ENCODE measurements at places on chromosomes 2 and 18.
A peak's percentile ranks its signal among the peaks of the same experiment; 100 is the strongest.

- no peak for DNase-seq
Observed at GRCh38 chr18:9913151-9913525, 678 bp upstream of the VAPA start.

DNA sequence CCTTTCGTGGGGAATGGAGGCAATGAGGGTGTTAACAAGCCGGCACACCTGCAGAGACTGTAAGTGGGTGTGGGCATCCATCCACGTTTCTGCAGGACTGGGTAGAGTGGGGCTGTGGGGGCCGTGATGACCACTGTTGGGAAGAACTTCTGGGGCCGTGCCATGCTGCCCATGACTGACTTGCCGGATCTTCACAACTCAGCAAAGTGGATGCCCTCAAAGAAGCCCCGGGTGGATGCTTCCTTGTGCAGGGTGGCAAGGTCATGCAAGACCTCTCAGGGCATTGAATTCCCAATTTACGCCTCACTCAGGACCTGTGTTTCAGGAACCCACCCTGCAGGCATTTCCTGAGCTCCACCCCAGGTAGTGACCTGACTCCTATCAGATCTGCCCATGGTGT, 143.5 kb upstream of the TPO start:
- DNase-seq: no peak

DNA sequence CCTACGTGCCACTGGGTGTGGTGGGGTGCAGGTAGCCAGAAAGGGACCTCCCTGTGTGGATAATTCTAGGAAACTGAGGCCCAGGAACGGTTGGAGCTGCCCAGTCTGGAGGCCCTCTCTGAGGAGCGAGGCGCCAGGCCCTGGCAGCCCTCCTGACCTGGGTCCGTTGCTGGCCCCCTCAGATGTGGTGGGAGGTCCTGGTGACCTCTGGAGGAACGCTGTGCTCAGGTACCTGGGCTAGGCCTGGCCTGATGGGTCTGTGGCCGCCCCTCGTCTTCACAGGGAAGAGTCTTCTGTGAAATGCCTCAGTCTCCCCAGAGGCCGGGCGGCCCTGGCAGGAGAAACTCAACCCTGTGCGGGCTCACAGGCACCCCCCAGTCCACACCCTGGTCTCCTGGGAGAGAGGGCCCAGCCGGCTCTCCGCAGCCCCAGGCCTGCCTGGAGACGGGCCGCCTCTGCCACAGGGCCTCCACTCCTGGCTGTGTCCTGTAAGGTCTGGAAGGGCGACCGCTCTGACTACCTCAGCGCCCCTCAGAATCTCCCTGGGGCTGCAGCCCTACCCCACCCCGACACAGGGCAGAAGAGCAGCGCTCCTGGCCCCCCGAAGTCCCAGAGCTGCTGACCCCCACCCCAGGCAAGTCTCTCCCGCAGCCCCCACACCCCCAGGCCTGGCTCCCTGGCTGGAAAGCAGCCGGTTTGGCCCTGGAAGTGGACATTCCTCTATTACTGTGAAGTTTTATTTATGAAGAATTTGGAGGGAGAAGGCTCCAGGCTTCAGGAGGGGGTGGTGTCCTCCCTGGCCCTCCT, 3.7 kb downstream of the B3GNT7 start:
- DNase-seq: no peak

- DNase-seq: no peak
Observed at GRCh38 chr2:20397811-20398447, 47.3 kb upstream of the PUM2 start.

- no peak for DNase-seq
Observed at GRCh38 chr2:110674620-110675555, 3.0 kb downstream of the BUB1 start.

DNA sequence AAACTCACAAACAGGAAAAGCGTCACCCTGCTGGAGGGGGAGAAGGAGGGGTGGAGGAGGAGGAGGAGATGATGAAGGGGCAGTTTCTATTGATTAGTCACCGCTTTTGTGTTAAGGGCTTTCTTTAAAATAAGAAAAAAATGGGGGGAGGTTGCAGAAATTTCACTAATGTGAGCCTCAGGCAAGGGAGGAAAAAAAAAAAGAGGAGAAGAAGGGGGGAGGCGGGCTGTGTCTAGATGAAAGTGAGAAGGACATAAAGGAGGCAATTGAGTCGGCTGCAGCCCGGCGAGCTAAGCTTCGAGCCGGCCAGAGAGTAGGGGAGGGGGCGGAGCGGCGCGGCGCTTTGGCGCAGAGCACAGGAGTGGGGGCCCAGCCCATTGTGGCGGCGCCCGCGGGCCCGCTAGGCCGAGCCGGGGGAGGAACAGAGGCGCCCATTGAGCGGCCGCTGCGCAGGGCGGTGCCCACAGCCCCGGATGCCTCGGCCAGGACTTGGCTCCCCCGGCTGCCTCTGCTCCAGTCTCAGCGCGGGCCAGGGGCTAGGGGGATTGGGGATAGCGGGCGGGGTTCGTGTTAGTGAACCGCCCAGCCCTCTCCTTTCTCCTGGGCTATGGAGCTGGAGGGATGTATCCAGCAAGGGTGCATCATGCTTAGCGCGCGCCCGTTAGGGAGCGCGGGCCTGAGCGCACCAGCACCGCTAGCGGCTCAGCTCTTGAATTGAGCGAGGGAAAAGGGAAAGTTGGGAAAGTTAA, 7.9 kb downstream of the PAX3 start:
- no peak for DNase-seq

DNA sequence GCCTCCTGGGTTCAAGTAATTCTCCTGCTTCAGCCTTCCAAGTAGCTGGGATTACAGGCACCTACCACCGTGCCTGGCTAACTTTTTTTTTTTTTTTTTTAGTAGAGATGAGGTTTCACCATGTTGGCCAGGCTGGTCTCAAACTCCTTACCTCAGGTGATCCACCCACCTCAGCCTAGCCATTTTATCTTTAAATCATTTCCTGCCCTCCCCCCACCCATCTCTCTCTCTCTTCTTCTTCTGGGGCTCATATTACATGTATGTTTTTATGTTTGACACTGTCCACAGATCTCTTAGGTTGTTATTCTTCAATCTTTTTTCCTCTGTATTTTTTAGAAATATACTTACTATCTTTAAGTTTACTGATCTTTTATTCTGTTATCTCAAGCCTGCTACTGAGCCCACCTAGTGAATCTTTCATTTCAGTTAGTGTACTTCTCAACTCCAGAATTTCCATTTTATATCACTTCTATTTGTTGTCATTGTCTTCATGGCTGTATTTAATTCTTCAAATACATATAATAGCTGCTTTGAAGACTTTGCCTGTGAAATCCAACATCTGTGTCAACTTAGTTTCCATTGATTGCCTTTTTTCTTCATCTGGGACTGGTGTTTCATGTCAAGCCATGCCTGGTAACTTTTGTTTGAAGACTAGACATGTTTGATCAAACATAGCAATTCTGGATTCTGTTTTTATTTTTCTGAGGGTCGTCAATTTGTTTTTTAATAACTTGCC, 16.2 kb downstream of the PLB1 start:
- no peak for DNase-seq

DNA sequence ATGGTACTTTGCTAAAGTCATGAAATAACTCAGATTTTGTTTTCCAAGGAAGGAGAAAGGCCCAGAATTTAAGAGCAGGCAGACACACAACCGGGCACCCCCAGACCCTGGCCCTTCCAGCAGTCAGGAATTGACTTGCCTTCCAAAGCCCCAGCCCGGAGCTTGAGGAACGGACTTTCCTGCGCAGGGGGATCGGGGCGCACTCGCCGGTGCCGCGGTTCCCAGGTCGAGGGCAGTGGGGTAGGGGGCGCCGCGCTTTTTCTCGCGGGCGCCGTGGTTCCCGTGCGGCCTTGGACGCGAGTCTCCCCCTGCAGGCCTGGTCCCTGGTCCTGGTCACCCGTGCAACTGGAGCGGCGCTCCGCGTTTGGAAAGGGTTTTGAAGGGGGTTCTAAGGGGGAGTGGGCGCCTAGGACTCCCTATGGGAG, 1.2 kb downstream of the ZNF236 start:
- DNase-seq: no peak

- DNase-seq: no peak
Observed at GRCh38 chr18:21040466-21040865, 71.1 kb downstream of the ROCK1 start.

DNA sequence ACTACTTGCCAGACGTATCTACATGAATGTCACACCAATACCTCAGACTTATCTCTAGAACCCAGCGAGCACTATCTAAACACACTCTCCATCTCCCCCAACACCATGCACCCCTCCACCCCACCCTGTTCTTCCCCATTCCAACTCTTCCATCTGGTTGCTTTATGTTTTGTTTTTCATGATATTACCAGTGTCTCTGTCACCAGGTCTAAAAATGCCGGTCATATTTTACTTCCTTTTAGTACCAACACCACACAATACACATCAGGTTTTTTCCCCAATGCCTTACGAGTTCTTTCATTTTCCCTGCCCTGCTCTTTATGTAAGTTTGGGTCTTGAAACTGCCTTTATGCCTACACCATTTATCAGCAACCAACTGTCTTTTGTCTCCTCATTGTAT, 10.2 kb upstream of the ITGA4 start:
- no peak for DNase-seq

DNA sequence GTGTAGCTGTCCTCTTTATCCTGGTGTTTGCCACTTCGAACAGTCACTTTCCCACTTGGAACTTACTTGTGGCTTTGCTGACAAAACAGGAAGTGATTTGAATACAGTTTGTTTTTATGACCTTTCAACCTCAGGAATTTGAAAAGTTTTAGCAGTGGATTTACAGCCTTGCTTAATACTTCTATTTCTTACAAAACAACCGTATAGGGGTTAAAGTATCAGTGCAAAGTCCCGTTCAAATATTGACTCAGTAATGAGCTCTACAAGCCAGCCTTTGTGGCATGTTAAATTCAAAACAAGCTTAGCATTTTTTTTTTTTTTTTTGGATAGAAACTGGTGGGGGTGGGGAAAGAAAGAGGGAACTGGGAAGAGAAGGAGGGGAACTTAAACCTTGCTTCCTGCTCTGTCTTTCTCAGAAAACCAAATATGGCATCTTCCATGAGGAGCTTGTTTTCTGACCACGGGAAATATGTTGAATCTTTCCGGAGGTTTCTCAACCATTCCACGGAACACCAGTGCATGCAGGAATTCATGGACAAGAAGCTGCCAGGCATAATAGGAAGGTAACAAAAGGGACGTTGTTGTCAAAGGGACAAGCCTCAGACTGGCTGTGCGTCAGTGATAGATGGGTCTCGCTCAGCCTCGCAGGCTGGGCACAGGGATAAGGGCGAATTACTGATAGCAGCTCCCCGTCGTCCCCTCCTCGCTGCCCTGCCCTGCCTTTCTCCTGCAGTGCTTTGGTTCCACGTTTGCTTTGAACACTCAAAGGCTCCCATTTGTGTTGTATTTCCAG, at the start of gene HNMT:
HNMT (plus strand) TSS at position 408 of the 793 bp plus-strand sequence; CDS start at position 427, 19 bp downstream.
- no peak for DNase-seq

GRCh38 chr18:57839942-57840381, 36.8 kb upstream of the ATP8B1 start:
- no peak for DNase-seq

DNA sequence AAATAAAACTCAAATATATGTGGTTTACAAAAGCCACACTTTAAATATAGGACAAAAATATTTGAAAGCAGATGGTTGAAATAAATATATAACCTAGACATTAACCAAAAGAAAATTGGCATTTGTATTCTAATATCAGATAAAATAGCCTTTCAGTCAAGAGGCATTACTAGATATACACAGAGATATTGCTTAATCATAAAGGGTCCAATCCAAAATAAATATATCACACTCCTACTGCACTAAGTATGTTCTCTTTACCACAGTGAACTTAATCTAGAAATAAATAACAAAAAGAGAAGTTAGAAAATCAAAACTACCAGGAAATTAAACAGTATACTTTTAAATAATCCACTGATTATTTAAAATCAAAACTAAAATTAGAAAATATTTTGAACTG, 34.2 kb upstream of the KCNJ3 start:
- DNase-seq: no peak

- peak; percentile 40 for DNase-seq
Observed at GRCh38 chr18:56097621-56098020, 509.6 kb upstream of the TCF4 start.

- no peak for DNase-seq
Observed at GRCh38 chr18:24987303-24988252, 364.4 kb downstream of the ZNF521 start.

- no peak for DNase-seq
Observed at GRCh38 chr18:2070631-2071030, 500.7 kb downstream of the METTL4 start.

DNA sequence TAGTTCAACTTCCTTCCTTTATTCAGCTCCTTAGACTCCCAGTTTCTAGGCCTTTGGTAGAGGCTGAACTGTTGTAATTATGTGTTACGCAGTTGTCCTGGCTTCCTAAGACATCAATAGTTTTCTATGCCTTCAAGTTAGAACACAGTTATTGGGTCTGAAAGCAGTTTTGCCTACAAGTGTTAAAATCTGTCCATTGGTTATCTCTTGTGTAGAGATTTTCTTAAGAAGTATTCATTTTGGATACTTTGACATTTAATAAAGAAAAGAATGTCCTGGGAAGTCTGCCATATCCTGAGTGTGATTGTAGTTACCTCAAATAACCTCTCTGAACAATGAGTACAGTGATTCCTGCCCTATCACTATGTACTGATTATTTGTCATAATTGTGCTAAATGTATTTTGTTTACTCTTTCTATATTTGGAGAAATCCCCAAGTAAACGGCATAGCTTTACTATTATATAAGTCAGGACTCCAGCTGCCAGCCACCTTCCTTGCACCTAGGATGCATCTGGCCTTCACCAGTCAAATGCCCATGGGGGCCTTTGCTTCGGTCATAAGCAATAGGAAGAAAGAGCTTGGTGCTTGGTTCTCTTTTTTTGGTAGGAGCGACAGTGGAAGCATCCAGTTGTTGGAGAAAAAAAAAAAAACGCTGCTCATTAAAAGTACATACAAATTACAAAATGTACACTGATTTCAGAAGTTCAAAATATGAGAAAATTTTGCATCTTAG, 449.5 kb upstream of the PKDCC start:
- DNase-seq: peak; percentile 3

DNA sequence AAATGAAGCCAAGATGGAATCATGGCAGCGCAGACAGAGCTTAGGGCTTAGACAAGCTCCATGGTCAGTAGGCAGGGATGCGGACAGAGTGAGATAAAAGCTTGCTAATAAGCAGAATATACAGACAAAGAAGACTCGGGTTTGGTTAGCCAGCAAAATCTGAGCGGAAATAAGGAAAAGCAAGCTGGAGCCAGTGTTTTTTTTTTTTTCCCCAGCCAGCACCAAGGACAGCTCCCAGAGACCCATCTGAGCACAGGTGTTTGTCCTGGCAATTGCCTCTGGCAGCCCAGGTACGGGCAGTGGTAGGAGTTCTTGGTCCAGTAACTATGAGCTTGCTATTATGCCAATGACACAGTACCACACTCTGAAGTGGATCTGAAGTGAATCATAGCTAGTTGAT, 187.6 kb downstream of the ADCYAP1 start:
- DNase-seq: no peak

DNA sequence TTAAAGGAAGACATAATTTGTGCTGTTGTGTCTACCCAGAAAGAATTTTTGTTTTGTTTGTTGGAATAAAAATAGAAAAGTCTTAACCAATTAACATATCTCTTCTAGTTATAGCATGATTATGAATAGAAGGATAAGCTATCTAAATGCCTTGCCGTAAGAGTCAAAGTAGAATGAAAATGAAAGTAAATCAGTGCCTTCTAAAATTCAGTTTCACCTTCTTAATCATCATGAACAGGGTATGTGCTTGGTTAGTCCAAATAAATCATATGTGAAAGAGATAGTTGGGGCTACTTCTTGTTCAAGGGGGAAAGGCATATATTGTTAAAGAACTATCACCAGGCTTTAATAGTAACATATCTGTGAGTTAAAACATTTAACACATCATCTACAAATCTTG, 91.5 kb downstream of the GULP1 start:
- DNase-seq: no peak

GRCh38 chr2:144521686-144522085, 1.8 kb upstream of the ZEB2 start:
- DNase-seq: no peak

Data from NCI-H446 (cell line).